ENCODE measurements at places on chromosomes 5 and 9. TPM values are rescaled to one million over a fixed set of nuclear protein-coding genes. Genes with fewer than 3 reads are reported as not detected.

C5 gene
- total RNA-seq, result 1.9 TPM

SGCD gene
- not detected for total RNA-seq

MED7 gene
- 20.3 TPM for total RNA-seq

IRX1 gene
- total RNA-seq, result not detected

PRDM9 gene
- total RNA-seq, result not detected

PCDHGA12 gene
- 0.11 TPM for total RNA-seq

QRFP gene
- not detected for total RNA-seq

RC3H2 gene
- 70.7 TPM for total RNA-seq

INSYN2B gene
- not detected for total RNA-seq

PRR16 gene
- not detected for total RNA-seq

NTRK2 gene
- total RNA-seq, result 0.11 TPM

HACD4 gene
- total RNA-seq, result 18.3 TPM

DOCK2 gene
- 223 TPM for total RNA-seq

FABP6 gene
- not detected for total RNA-seq

GDF9 gene
- total RNA-seq, result 1.9 TPM

TAF7 gene
- total RNA-seq, result 119 TPM

AK8 gene
- 0.28 TPM for total RNA-seq

C7 gene
- not detected for total RNA-seq

ARL14EPL gene
- not detected for total RNA-seq

PIP5KL1 gene
- total RNA-seq, result 0.72 TPM

ZMAT2 gene
- 57.4 TPM for total RNA-seq

SQSTM1 gene
- 303 TPM for total RNA-seq

ARSK gene
- total RNA-seq, result 6.8 TPM

PCDHGC4 gene
- total RNA-seq, result not detected

DIPK1B gene
- not detected for total RNA-seq

HRH2 gene
- total RNA-seq, result 4.0 TPM

KIF4B gene
- not detected for total RNA-seq

IRGM gene
- total RNA-seq, result 4.7 TPM

TRIM7 gene
- total RNA-seq, result 4.2 TPM

ZBED3 gene
- total RNA-seq, result 0.67 TPM

WNT8A gene
- not detected for total RNA-seq

GHR gene
- not detected for total RNA-seq

EDIL3 gene
- total RNA-seq, result not detected

SLC34A1 gene
- not detected for total RNA-seq

C1QTNF3 gene
- 7.2 TPM for total RNA-seq

LMX1B gene
- not detected for total RNA-seq

LCN1 gene
- not detected for total RNA-seq

NR2F1 gene
- total RNA-seq, result not detected

TMED7 gene
- total RNA-seq, result 47.5 TPM

ADAMTS6 gene
- total RNA-seq, result 1.8 TPM
